Kasumi-1 (cell line): ENCODE measurements at places on chromosomes 1 and 21.

GRCh38 chr1:205285381-205286101 is 36.0 kb downstream of the NUAK2 start:
- no peak for DNase-seq

GRCh38 chr1:178932552-178932906 is 61.7 kb upstream of the ANGPTL1 start:
- DNase-seq: no peak

- no peak for DNase-seq
Observed at GRCh38 chr1:169451218-169451824, 24.0 kb upstream of the CCDC181 start.

GRCh38 chr1:6269720-6270400 is 9.0 kb upstream of the GPR153 start:
- no peak for DNase-seq

- no peak for DNase-seq
Observed at GRCh38 chr1:169236880-169237279, 130.4 kb downstream of the ATP1B1 start.

GRCh38 chr1:151733126-151733525 is 11.8 kb downstream of the RIIAD1 start:
- DNase-seq: no peak

DNA sequence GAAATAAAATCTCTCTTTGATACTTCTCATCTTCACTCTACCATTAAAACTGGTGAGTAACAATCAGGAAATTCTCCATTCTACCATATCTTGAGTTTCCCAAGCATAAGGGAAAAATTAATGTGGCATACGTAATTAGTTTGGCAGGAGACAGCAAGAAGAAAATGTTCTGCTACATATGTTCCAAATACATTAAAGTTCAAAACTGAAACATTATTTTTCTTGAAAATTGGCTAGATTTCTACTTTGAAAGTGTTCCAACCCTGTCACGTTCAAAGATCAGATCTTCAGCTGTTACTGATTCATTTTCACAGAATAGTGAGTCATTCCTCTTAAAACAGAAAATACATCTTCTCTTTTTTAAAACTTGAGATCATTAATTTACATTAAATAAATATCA is 48.5 kb downstream of the PIGK start:
- no peak for DNase-seq

DNA sequence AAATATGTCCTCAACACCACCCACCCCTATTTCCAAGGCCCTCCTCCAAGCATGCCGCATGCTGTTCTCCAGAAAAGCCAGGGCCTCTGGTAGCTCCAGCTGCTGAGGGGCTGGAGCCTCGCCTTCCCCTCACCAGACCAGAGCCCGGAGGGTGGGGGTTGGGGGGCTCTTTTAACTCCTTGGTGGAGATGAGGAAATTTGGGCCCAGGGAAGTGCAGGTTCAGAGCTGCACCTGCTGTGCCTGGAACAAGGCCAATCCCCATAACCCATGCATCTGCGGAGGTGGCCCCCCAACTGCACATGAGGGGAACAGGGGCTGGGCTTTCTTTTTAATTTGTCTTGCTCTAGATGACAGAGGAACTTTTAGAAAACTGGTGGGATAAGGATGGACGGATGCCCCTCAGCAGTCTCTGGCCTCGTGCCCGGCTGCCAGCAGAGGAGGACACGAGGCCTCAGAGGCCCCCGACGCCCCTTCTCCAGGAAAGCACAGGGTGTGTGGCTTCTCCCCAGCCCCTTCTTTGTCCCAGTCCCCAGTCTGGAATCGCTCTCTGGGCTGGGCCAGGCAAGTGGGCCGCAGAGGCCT is 550 bp upstream of the SELENON start:
- DNase-seq: peak; percentile 31
